GM23338 (cell line): ENCODE measurements at places on chromosomes 3 and 15. TPM values are rescaled to one million over a fixed set of nuclear protein-coding genes. Genes with fewer than 3 reads are reported as not detected.
A peak's percentile ranks its signal among the peaks of the same experiment; 100 is the strongest.

The WDR73 gene
- 14.8 TPM in 2 replicates for polyA plus RNA-seq

The SYNM gene
- 0.73 and 0.74 TPM in 2 replicates for polyA plus RNA-seq

The ROPN1 gene
- polyA plus RNA-seq: 0.11 TPM in 1 of 2 replicates, not detected in the other

- no peak for DNase-seq
These were observed 14.1 kb downstream of the ACKR2 start for GRCh38 chr3:42823351-42823750.

DNA sequence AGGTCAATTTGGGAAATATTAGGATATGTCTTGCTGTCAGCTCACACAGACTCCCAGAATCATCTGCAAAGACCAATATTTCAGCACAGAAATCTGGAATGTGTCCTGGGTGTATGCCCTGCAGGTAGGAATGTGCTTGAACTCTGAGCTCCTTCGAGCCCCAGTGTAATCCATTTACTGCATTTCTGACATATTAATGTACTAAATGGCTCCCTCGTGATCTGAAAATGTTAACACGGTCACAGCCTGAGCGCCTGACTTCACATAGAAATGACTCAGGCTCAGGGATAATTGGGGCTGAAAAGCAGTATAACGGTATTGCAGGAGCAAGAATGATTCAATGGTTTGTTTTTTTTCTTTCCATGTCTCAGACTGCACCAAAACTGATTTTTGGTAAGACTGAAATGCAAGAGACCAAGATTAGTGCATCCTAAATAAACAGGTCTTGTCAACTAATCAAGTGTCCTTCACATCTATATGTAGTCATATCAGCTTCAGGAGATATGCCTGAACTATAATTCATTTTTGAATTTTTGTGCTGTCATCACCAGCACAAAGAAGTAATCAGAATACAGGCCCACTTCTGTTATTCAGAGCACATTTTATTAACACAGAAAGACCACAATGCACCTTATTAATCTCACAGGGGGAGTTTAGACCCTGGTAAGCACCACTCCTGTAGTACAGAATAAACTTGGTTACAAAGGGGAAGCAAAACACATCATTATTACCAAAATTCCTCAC, 49.8 kb downstream of the DCLK3 start:
- DNase-seq: no peak

- DNase-seq: no peak
These were observed 45.0 kb downstream of the TIGIT start for GRCh38 chr3:114338651-114339357.

GRCh38 chr15:78859971-78860719, 12.5 kb upstream of the MORF4L1 start:
- DNase-seq: peak; percentile 96

DNA sequence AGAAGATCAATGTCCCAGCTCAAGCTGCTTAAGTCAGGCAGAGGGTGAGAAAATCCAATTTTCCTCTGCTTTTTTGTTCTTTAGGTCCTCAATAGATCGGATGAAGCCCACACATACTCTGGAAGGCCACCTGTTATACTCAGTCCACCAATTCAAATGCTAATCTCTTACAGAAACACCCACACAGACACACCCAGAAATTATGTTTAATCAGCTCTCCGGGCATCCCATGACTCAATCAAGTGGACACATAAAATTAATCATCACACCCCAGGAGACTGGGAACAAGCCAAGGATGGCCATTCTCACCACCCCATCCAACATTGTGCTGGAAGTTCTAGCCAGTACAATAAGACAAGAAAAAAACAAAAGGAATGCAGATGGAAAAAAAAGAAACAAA, 67.8 kb upstream of the SLC24A5 start:
- no peak for DNase-seq

DNA sequence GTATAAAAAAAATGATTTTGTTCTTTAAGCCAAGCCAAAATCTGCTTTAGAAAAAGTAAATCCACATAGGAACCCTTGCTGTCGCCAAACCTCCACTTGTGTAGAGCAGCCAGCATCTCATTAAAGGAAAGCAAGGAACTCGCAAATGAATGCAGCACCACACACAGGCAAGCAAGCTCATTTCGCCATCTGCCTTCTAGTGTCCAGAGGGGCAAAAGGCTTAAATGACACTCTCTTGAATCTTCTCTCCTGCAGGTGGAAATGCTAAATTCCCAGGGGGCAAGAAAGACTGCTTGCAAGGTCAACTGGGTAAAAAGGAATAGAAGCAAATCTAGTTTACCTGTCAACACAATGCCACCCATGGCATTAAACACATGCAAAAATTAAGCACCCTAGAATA, 2.4 kb downstream of the MB21D2 start:
- DNase-seq: peak; percentile 80

- DNase-seq: no peak
These were observed 45.1 kb downstream of the ZBTB38 start for GRCh38 chr3:141413391-141413790.

DNA sequence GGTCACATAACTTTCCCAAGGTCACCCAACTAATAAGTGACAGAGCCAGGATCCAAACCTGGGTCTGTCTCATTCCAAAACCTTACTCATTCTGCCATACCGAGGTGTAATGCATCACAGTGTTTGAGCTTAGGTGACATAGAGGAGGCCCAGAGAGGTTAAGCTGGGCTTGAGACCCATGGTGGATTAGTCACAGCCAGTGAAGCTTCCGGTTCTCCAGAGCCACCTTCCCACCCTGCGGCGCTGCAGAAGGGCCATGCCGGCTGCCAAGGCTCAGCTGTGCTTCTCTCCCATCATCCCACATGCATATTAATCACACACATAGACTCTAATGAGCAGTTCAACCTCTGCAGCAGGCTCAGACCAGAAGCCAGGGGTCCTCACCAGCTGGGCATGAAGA, 42.2 kb downstream of the SPSB4 start:
- no peak for DNase-seq

GRCh38 chr3:141556034-141556433, 69.2 kb downstream of the RASA2 start:
- no peak for DNase-seq

- no peak for DNase-seq
These were observed 37.7 kb downstream of the MCCC1 start for GRCh38 chr3:183061391-183062172.

DNA sequence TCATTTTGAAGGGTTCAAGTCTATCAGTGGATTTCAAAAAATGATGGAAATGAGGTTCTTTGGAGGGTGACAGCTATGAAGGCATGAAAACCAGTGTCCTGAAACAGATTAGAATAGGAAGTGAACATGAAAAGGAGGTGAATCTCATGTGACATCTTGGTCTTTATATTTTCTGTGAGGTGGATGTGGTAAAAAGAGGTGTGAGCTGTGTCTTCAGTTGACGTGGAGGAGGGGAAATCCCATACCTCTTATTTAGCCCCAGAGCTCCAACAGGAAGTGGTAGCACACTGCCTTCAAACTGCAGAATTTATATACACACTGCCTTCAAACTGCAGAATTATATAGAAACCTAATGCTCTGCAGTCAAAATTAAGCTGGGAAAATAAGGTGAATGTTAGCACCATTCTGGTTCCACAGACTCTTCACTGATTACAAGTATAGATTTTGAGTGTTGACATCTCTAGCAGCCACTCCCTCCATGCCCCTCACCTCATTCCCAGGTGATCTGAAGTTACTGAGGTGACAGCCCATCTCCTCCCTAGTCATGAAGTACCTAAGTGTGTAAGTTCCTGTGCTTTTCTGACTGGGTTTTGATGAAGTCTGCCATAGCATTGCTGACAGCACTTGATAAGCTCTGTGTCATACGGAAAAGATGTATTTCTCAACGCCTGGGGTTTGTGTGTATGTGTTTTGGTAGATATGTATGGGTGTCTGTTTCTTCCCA, 2.7 kb downstream of the RAB8B start:
- no peak for DNase-seq

DNA sequence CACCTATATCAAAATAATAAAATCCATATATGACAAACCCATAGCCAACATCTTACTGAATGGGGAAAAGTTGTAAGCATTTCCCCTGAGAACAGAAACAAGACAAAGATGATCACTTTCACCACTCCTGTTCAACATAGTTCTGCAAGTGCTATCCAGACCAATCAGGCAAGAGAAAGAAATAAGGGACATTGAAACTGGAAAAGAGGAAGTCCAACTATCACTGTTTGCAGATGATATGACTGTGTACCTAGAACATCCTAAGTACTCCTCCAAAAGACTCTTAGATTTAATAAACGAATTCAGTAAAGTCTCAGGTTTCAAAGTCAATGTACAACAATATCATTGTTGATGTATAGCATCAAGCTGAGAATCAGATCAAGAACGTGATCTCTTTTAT, 35.6 kb upstream of the FGF7 start:
- no peak for DNase-seq

- no peak for DNase-seq
These were observed 10.3 kb downstream of the STOML1 start for GRCh38 chr15:73981761-73982221.
